ENCODE measurements at places on chromosomes 1 and 21.

DNA sequence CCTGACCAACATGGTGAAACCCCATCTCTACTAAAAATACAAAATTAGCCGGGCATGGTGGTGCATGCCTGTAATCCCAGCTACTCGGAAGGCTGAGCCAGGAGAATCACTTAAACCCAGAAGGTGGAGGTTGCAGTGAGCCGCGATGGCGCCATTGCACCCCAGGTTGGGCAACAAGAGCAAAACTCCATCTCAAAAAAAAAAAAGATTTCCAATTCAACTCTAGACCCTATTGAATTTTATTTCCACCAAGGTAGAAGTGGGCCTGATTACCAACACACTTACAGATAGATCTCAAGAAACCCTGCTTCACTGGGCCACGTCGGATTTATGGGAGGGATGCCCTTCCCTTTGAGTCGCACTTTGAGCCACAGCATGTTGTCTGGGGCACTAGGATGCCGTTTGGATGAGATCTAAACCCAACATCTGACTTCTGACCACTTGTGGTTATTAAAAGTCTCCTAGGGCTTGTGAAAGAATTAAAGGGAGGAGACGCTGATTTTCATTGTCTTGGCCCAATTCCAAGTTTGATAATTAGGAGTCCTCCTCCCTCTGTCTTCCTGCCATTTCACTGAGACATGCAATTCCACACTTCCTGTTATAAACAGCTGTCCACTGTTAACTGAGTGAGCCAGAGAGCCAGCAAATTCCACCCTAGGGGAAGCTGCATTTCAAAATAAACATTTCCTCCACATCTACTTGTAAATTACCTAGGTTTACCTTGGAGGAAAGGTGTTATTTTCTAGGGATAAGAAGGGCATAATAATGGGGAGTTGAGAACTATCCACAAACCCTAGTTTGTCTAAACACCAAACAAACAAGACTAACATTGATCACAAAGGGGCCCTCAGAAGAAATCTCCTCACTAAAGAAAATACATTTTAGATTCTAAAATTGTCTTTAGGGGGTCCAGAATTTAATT is 5.2 kb upstream of the RERE start:
- peak; percentile 75 for DNase-seq

- DNase-seq = no peak
Measured at GRCh38 chr1:185564816-185565215, 169.4 kb upstream of the HMCN1 start.

- DNase-seq = no peak
Measured at GRCh38 chr1:244628789-244629188, 24.1 kb upstream of the DESI2 start.

GRCh38 chr1:234628089-234628488 is 18.1 kb upstream of the IRF2BP2 start:
- DNase-seq = no peak

DNA sequence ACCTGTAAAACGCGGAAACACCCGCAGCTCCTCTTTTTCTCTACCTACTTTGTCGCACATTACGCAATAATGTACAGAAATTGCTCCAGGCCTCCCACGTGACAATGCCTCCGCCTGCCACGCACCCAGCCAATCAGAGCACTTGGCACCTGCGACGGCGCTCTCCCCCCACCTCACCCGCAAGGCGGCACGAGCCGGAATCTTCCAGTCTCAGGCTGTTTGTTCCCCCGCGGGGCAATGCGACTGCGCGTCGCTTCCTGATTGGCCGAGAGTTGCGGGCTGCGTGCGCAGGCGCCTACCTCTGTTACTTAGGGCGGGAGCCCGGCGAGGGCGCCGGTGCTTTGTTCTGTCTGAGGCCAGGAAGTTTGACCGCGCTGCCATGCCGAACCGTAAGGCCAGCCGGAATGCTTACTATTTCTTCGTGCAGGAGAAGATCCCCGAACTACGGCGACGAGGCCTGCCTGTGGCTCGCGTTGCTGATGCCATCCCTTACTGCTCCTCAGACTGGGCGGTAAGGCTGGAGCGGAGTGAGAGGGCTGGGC is at the start of gene MAEL:
MAEL (plus strand) TSS at position 307 of the 542 bp plus-strand sequence; CDS start at position 380, 73 bp downstream.
- DNase-seq = no peak

DNA sequence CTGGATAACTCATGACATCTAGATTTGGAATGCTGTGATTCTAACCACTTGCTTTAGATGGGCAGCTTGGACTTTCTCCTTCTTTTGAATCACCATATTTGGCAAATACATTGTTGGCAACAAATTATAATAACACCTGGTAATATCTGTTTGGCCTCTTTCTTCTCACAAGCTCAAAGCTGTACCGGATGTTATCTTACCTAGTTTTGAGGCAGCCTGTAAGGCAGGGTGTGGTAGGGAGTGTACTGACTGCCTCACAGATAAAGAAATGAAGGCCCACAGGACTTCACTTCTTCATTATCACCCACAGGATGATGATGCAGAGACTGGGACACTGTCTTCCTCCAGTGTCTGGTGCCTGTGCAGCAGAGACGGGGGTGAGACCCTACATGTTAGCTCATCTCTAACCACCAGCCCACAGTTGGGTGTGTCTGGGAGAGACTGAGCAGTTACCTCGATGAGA is 28.5 kb downstream of the TUFT1 start:
- DNase-seq = no peak

GRCh38 chr1:9070486-9070885 is 1.1 kb upstream of the SLC2A5 start:
- no peak for DNase-seq

- no peak for DNase-seq
Measured at GRCh38 chr1:181635110-181635509, 151.8 kb downstream of the CACNA1E start.

DNA sequence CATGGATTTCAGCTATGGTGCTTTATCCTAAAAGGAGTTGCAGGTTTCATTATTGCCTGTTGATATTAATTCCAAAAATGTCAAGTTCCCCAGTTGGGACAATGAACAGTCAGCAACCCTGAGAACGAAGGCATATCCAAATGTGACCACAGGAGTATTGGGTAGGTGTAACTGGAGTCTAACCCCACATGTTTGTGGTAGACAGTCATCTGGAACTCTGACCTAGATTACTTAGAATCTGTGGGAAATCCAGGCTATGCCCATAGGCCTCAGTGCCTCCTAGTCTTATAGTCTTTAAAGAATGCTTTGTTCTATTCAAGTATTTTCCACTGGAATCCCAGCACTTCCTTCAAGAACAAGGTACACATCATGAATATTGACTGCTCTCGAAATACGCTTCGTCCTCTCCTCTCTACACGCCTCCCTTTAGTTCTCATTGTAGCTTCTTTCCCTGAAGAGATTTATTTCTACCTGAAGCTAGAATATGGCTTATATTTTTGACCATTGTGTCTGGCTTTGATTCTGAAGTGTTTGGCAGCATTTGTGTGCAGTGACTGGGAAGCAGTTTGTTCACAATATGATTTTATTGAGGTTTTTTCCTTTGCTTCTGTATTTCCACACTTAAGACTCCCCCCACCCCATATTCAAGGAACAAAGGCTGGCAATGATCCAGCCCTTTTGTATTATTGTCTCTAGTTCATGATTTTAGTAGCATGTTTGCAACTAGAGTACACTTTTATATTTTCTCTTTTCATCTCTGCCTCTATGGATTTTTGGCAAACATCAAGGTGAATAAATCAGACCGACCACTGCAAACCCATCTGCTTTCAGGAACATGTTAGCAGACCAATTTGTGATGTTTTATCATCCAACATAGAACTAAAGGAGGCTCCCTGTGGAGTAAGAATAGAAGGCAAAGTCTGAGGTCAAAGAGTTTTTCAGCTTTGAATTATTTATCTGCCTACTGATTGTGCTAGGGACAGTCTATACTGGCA is 178.6 kb downstream of the GPR52 start:
- DNase-seq = peak; percentile 9

- no peak for DNase-seq
Measured at GRCh38 chr1:97603776-97604175, 317.1 kb downstream of the DPYD start.

DNA sequence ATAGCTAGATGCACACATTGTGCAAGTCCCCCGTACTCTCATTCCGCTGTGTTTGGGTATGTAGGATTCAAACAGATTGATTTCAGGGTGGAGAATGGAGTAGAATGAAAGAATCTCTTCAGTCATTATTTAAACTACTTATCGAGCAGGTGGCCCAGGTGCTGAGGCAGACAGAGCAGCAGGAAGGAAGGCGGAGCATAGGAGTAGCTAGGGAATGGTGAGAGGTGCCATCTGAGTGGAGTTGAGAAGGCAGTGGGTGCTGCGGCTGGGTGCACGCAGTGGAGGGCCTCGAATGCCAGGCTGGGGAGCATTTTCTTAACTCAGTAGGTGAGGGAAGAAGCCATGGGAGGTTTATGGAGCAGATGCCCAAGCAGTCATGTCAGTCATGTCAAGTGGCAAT is 45.2 kb upstream of the CD101 start:
- no peak for DNase-seq

- DNase-seq = no peak
Measured at GRCh38 chr1:156401681-156402081, 32.7 kb downstream of the RHBG start.

- DNase-seq = no peak
Measured at GRCh38 chr1:8706995-8707396, 110.4 kb downstream of the RERE start.

DNA sequence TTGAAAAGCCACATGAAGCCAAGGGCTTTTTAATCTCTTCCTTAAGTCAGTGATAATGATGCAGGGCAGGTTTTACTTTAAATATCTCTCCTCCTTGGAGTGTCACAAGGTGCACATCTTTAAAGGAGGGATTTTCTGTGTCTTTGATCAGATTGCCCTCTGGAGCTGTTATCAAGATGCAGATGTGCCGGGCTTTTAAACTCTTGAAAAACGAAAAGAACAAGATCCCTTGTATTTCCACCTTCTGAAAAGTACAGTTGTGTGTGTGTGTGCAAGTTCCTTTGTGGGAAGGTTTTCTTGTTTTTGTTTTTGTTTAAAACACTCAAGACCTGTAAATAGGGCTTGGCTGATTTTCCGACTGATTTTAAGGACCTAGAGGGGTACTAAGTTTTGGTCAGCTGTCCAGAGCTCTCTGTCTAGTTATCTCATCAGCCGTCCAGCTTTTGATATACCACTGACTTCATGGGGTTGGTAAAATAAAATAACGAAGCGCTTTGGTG is 1.6 kb downstream of the MARK1 start:
- no peak for DNase-seq

- DNase-seq = no peak
Measured at GRCh38 chr1:60762176-60762575, 320.2 kb upstream of the NFIA start.

DNA sequence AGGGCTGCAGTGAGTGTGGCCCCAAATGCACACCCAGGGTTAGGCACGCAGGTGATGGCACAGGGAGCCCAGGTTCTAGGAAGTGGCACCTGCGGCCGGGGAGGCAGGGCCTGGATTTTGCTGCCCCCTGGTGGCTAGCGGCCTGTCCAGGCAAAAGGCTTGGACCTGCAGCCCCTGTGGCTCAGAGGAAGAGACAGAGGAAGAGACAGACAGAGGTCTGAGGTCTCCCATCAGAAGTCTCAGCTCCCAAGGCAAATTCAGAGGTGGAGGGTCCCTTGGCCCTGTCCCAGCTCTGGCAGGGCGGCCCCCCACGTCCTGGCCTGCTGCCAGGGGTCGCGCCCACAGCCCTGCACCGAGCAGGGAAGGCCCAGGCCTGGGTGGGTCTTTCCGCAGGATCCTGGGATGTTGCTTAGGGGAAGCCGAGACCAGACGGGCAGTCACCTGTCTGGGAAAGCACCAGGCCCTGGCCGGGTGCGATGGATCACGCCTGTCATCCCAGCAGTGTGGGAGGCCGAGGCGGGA is 8.0 kb upstream of the TNFRSF14 start:
- no peak for DNase-seq

DNA sequence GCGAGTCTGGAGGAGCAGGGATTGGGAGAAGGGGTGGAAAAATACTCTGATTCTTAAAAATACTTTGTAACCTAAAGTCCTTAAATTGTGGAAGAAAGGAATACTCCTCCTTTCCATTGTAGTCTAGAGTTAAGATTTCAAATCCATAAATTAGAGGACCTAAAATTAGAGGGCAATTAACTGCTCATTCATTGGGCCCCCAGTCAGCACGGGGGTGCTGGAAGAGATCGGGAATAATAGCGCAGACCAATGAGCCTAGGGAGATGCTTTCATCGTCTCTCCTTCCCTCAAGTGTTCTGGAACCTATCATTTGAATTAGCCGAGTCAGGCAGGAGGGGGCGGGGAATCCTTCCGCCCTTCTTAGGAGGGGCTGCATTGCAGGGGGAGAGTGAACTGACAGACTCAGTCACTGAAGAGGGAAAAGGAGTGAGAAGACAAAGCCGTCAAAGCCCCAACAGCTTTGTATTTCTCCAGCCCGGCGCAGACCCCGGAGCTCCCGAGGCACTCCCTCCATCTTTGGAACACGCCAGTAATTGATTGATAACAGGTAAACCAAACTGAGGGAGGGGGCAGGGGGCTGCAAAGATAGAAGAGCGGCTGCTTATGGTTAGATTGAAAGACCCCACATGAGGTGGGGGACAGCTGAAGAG is at the start of gene MLLT11:
MLLT11 (plus strand) TSS at position 391 of the 650 bp plus-strand sequence. CDS start 6,828 bp downstream, outside the sequence.
- no peak for DNase-seq

- no peak for DNase-seq
Measured at GRCh38 chr1:226617109-226617508, 68.5 kb downstream of the STUM start.

DNA sequence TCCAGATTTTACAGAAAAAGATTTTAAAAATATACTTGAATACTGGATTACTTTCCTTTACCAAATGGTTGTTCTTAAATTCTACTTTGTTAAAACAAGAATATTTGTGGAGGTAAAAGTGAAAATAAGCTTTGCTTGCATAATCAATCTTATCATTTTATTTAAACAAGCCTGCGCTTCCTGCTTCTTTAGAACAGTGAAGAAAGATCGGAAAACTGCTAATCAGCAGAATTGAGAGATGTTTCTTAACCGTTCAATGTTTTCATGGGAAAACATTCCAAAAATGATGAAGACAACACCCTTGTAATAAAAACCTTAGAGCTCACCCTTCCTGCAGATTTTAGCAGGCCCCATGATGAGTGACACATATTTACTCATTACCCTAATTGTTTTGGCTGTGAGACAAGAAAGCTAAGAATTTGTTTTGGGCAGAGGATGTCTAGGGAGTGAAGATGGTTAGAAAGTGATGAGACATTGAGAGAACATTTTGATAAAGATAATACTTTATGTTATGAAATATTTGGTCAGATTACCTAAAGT is 72.6 kb downstream of the TPR start:
- DNase-seq = no peak

GRCh38 chr1:116868385-116868784 is 41.3 kb upstream of the PTGFRN start:
- DNase-seq = no peak

GRCh38 chr1:86854352-86854751 is 59.6 kb downstream of the SELENOF start:
- no peak for DNase-seq

- no peak for DNase-seq
Measured at GRCh38 chr1:173302366-173302765, 95.2 kb upstream of the TNFSF4 start.

DNA sequence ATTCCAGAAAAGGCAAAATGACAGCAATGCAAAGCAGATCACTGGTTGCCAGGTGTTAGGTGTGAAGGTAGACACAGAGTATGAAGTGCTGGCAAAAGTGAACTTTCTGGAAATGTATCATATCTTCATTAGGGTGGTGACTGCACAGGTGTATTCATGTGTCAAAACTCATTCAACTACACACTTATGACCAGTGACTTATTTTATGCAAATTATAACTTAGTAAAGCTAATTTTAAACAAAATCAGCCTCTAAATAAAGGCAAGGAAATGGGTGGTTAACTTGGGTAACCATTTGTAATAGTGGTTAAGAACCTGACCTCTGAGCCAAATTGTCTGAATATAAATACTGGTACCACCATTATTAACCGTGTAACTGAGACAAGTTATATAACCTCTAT is 7.4 kb downstream of the COP1 start:
- no peak for DNase-seq
